Stimulated activated CD4-positive, alpha-beta T cell treated with anti-CD3 and anti-CD28 coated beads, Interleukin-4, amount 100 ng/mL, for 48 hours (primary cell): ENCODE measurements at places on chromosomes 4 and X.

DNA sequence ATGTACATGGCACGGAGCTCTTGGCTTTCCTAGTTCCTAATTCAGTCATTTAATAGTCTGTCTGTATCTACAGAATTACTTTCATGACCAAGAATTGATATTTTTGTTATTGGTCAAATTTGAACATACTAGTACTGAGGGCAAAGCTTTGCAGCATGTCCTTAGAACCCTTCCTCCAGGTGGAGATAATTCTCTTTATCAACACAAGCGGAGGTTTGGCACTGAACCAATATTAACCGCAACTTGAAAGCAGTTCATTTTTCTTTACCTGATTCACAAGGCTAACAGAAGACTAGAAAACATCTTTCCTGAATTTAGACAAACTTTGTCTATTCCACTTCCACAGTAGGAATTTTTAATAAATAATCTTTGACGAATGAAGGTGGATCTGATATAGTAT, 73.8 kb downstream of the TACR3 start:
- no peak for DNase-seq

- DNase-seq, result no peak
These were observed 83.4 kb upstream of the BMP2K start for GRCh38 chr4:78692822-78693170.

DNA sequence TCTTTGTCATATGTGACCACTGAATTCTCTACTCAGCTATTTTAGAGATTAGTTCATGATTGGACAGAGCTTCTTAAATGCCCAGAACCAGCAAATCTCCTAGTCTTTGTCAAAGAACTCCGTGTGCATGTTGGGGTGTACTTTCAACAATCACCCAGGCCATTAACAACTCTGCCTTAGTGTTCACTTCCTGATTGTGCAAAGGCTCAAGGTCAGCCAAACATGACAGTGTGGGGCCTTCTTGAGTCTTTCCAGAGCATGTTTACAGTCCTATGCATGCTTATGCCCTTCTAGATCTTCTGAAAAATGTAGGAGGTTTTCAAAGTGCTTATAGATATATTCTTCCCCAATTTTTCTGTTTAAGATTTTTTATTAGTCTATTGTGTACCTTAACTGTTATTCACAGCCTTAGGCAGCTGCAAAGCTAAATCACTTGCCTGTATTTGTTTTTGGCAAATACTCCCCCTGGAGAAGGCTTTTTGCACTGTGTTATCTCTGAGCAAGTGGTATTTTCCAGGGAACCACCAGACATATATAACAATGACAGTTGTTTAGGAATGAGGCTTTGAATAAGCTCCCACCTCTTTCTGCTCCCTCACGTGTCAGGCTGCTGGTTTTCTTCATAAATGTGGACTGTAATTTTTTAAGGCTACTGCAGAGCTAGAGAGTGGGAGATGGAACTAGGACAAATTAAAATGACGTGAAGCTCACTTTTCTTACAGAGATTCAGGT, 24.0 kb upstream of the DRP2 start:
- DNase-seq, result no peak

- no peak for DNase-seq
These were observed 44.0 kb downstream of the ZNF518B start for GRCh38 chr4:10413177-10413576.

GRCh38 chrX:139969286-139969685, 4.0 kb upstream of the CXorf66 start:
- DNase-seq, result no peak

- DNase-seq, result no peak
These were observed 97.1 kb upstream of the USP9X start for GRCh38 chrX:40988100-40988499.

DNA sequence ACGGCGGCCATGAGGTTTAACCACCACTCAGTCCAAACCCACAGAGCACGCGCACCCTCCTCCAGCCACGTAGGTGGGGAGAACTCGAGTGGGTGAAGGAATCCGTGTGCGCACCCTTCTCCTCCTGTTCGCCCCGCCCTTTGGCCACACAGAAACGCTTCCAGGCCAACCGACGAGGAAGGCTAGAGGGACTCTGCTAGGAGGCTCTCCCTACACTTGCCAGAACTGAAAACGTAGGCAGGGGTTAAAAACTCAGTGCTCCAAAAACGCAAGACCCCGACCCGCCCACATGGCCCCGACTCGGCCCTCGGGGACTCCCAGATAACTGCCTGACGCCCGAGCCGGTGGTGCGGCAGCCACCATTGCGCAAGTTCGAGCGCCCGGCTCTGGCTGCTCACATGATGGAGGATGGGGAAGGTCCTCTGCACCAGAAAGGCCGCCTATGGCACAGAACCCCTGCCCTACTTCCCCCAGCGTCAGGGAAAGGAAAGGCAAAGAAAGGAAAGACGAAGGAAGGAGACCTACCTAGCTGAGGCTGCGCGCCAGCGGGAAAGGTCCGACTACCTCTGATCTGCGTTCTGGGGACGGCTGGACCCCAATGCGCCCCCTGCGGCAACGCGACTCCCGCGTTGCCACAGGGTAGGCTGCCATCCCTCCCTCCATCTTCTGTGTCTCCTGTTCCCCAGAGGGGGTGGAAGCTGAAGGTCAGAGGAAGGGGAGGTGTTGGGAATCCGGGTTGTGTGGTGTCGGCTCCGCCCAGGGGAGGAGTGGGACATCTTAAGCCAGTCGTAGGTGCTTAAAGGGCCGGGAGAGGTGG, 201.9 kb upstream of the AGTR2 start:
- no peak for DNase-seq

DNA sequence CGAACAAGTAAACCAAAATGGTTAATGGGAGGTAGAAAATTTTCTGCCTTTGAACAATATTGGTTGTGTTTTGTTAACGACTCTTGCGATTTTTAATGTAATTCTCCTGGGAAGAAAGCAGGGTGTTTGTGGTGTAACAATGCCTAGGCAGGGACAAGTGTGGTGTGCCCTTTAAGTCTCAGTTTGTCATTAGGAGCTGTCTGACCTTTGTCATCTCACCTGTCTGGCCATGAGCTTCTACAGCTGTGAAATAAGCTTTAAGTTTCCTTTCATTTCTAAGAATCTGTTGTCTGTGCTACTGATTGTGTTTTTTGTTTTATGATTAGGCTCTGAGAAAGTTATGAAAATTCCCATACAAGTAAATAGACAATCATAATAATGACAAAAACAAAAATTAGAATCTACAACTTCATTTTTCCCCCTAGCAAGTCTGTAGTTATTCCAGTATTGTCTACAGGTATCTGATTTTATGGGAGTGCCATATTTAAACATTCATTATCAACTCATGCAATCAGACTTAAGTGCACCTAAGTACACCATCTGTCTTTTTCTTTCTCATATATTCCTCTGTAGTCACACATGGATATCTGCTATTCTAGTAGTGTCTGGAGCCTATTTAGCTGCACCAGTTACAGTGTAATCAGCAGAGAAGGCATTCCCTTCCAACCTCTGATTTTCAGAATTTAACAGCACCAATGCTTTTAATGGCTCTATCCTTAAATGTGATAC, 203.5 kb downstream of the PPARGC1A start:
- DNase-seq, result no peak

- no peak for DNase-seq
These were observed 27.9 kb downstream of the UGT2B4 start for GRCh38 chr4:69467797-69468196.

GRCh38 chrX:55130481-55130880, 41.7 kb downstream of the PAGE2 start:
- DNase-seq, result no peak

DNA sequence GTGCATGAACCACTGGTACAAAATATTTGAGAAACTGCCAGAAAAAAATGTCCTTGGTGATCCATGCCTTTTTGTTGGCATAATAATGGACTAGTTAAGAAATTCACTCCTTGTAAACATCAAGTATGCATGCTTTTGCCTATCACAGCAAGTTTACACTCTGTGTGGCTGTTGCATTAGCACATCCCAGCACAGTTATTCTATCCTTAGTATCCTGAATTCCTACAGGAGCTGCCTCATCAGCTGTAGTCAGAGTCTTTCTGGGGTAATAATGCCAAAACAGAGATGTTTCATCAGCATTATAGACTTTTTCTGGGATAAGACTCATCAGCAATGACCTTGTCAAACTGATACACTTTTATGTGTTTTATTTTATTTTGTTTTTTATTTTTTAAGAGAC, 82.8 kb downstream of the CHIC2 start:
- DNase-seq, result no peak

DNA sequence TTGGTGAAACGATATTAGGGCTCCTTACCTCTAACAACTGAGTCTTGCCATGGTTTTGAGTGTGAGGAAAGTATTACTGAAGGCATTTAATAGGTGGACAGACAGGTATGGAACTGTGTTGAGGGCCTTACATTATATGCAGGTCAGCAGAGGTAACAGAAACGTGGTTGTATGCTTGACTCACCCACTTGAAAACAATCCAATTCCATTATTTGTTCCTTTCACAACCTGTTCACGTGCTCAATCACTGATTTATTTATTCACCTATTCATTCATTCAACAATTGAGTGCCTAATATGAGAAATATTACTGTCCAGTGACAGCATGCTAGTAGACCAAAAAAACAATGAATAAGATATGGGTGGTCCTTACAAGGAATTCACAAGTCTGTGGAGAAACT, 33.3 kb upstream of the PPARGC1A start:
- DNase-seq, result no peak

DNA sequence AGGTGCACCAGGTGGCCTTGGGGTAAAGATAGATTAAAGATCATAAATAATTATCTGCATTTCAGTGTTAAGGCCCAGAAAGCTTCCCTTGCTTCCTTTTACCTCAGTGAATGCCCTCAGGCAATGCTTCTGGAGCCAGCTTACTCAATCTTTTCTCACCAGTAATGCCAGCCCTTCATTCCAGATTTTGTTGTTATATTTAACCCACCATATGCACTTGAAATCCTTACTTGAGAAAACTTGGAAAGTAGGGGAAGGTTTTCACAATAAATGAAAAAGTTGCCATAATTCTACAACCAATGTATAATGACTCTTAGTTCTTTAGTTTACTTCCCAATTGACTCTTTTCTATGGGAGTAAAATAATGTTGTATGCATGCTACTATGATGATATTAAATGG, 17.1 kb upstream of the PBDC1 start:
- DNase-seq, result no peak

DNA sequence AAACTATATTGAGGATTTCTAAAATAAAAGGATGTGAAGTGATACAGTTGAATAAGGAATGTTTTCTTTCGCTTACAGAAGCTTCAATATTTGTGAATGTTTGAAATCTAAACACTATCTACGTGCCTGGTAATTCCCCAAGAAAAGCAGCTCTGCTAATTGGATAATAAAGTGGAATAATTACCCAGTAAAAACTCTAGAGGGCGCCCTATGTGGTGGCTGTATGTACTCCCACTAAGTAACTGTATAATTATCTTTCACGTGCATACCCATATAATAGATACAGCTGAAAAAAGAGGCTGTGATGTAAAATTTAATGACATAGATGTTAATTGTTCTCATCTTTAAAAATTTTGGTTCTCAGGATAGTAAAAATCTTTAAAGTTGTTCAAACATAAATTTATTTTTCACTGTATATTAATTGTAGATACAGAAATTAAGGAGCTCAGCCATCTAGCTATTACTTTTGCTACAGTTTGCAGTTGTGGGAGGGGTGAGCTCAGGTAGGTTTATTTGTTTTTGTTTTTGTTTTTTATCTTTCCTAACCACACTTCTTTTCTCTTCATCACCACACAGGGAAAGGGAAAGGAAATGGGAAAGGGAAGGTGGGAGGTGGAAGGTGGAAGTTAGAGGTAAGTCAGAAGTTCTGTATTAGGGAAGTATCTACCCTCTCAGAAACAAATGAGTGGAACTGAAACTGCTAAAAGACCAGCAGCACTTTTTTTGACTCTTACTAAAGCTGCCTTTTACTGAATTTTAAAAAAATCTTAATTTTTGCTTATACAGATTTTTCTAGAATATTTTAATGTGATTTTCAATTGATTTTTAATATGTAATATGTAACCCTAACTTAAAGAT, 151.7 kb upstream of the RPS6KA6 start:
- no peak for DNase-seq

DNA sequence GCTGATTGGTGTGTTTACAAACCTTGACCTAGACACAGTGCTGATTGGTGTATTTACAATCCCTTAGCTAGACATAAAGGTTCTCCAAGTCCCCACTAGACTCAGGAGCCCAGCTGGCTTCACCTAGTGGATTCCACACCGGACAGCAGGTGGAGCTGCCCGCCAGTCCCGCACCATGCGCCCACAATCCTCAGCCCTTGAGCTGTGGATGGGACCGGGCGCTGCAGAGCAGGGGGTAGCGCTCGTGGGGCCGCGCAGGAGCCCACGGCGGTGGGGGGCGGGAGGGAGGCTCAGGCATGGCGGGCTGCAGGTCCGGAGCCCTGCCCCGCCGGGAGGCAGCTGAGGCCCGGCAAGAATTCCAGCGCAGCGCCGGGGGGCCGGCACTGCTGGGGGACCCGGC, 30.7 kb downstream of the MEPE start:
- no peak for DNase-seq

DNA sequence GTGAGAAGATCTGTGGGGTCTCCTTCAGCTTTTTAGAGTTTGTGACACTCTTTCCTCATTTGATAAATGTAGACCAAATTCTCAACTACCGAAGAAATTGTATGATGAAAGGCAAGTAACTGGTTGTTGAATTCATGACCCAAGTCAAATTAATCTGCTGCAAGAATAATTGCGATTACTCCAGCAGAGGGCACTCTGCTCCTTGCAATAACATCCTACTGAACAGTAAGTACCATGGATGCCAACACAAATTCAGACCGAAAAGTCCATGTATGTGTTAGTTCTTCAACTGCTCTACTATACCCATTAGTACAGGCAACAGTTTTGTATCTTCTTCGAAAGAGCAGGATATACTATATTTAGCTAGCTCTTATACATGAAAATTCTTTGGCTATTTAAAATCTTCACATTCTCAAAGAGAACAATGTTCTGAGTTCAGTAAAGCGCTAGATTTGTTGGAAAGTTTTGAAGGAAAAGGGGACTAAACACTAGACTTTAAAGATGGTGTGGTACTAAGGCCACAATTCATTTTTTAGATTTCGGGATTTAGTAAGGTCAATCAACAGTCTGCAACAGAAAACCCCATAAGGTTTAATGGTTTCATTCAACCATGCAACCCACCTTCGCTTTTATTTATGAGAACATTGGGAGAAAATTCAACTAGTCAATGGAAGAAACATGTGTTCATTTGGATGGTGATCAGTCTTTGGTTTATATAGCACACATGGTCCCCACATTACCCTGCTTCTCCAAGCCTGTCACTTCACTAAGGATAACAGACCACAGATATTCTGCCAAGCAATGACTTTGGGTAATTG, 105.4 kb upstream of the TBC1D9 start:
- DNase-seq, result peak; percentile 8

DNA sequence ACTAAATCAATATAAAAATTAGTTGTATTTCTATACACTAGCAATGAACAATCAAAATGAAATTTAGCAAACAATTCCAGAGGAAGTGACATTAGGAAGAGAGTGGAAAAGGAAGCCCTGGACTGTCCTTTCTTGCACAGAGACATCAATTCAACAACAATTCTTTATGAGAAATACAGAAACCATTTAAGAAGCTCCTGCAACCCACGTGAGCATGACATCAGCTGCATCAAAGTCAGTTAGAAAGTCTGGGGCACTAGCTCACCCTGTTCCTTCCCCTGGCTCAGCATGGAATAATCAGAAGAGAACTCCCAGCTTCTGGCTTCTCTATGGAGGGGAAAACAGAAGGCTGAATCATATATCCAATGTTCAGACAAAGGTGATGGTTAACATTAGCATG, 48.6 kb upstream of the STARD8 start:
- DNase-seq, result no peak

- no peak for DNase-seq
These were observed 178.4 kb upstream of the GPRIN3 start for GRCh38 chr4:89486042-89486441.
